Activated CD4-positive, alpha-beta T cell treated with anti-CD3 and anti-CD28 coated beads, Interleukin-2, amount 10 ng/mL, durations not matched to agents 24 days and 14 days (primary cell): ENCODE measurements at places on chromosomes 3 and 15.

- H3K36me3 ChIP-seq, result peaks cover 55% of the 10 kb centered on the region
- H3K27me3 ChIP-seq, result no peaks in the 10 kb centered on the region
- H3K4me1 ChIP-seq, result peaks cover 81% of the 10 kb centered on the region
- peak overlapping the region; percentile 81 for H3K4me3 ChIP-seq
Measured at GRCh38 chr3:4837374-4837930, 141.8 kb upstream of the BHLHE40 start.

- no peak overlapping the region for H3K4me3 ChIP-seq
- DNase-seq, result no peak
- no peak overlapping the region for H3K27ac ChIP-seq
- no peaks in the 10 kb centered on the region for H3K27me3 ChIP-seq
- H3K4me1 ChIP-seq, result no peaks in the 10 kb centered on the region
Measured at GRCh38 chr3:116951610-116952009, 242.0 kb downstream of the TUSC7 start.

GRCh38 chr3:72576563-72576962 is 271.7 kb downstream of the SHQ1 start:
- H3K36me3 ChIP-seq, result no peaks in the 10 kb centered on the region
- no peak overlapping the region for H3K27ac ChIP-seq
- H3K4me1 ChIP-seq, result no peaks in the 10 kb centered on the region
- H3K4me3 ChIP-seq, result no peak overlapping the region
- H3K27me3 ChIP-seq, result peaks cover 3% of the 10 kb centered on the region

DNA sequence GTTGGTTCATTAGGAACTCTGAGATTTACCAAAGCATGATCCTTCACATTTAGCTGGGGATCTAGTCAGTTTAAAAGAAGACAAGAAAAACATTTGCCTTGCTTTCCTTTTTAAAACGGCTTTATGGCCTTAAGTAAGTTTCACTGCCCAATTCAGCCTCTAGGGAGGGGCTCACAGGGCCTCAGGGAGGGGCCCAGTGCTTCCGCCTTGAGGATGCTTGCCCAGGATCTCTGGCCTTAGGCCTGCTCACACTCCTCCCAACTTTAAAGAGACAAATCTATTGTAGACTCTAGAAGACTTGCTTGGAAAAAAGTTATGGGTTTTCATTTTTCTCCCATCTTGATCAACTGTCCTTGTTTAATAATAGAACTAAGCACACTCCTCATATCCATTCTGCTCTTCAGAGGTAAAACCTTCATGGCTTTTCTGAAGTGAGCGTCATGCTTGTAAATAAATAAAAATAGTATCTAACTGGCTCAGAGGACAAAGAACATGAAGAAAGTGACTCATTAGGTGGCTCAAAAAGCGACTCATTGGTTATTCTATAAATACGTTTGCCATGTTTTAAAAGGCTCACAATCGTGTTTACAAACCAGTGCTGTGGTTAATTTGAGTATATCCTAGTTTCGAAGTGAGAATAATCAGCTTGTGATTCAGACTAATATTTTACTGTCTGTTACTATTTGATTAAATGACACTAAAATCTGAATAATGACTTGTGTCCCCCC is 13.7 kb downstream of the PDHB start:
- peaks cover 32% of the 10 kb centered on the region for H3K36me3 ChIP-seq
- H3K27me3 ChIP-seq, result no peaks in the 10 kb centered on the region
- H3K4me1 ChIP-seq, result peaks cover 3% of the 10 kb centered on the region
- H3K27ac ChIP-seq, result peak overlapping the region; percentile 11
- H3K4me3 ChIP-seq, result no peak overlapping the region

- peaks cover 10% of the 10 kb centered on the region for H3K36me3 ChIP-seq
- H3K27ac ChIP-seq, result no peak overlapping the region
- H3K4me1 ChIP-seq, result peaks cover 10% of the 10 kb centered on the region
- H3K27me3 ChIP-seq, result peaks cover 16% of the 10 kb centered on the region
Measured at GRCh38 chr3:51999846-52000245, 4.2 kb upstream of the RPL29 start.

GRCh38 chr3:125309476-125309875 is 65.6 kb downstream of the ZNF148 start:
- peaks cover 52% of the 10 kb centered on the region for H3K36me3 ChIP-seq
- H3K4me1 ChIP-seq, result peaks cover 27% of the 10 kb centered on the region
- H3K4me3 ChIP-seq, result peak overlapping the region; percentile 31
- no peak for DNase-seq
- no peaks in the 10 kb centered on the region for H3K27me3 ChIP-seq

- H3K36me3 ChIP-seq, result no peaks in the 10 kb centered on the region
- no peaks in the 10 kb centered on the region for H3K27me3 ChIP-seq
- no peak overlapping the region for H3K27ac ChIP-seq
- H3K4me3 ChIP-seq, result no peak overlapping the region
- H3K4me1 ChIP-seq, result no peaks in the 10 kb centered on the region
Measured at GRCh38 chr3:55434789-55435188, 52.3 kb downstream of the WNT5A start.

DNA sequence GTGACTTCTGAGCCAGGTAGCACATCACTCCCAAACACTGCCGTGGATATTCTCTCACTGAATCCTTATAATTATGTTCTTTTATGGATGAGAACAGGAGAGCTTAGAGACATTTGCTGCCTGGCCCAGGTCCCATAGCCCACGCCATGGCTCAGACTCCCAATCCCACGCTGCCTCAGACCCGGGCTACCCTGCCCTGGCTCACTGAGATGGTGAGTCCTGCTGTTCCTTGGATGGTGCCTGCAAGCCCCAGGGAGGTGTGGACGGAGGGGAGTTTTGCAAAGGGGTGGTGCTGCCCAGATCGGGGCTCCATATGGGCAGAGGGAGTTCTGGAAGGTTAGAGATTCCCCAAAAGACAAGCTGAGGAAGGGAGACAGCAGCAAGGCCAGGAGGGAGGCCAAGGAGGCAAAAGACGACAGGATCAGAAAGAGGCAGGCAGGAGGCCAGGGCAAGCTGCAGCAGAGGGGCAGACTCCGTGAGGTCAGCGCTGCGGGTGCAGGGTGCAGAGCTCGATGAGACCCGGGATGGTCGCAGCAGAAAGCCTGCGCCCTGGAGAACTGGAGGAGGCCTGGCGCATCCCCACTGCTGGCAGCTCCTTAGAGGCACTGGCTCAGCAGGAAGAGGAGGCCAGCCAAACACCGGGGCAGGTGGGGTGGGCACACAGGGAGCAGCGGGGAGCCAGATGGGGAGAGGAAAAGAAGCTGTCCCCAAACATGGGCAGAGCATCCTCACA is 95.7 kb upstream of the ALDH1A3 start:
- DNase-seq, result peak; percentile 26
- no peaks in the 10 kb centered on the region for H3K36me3 ChIP-seq
- no peaks in the 10 kb centered on the region for H3K4me1 ChIP-seq

- no peaks in the 10 kb centered on the region for H3K27me3 ChIP-seq
- DNase-seq, result no peak
- peaks cover 47% of the 10 kb centered on the region for H3K36me3 ChIP-seq
Measured at GRCh38 chr3:119862616-119863015, 80.7 kb downstream of the NR1I2 start.

- H3K27ac ChIP-seq, result no peak overlapping the region
- H3K27me3 ChIP-seq, result no peaks in the 10 kb centered on the region
- no peak for DNase-seq
- H3K36me3 ChIP-seq, result peaks cover 32% of the 10 kb centered on the region
- H3K4me1 ChIP-seq, result peaks cover 9% of the 10 kb centered on the region
Measured at GRCh38 chr15:89155122-89155521, 66.3 kb downstream of the RLBP1 start.

GRCh38 chr3:147200545-147200944 is 205.8 kb downstream of the ZIC4 start:
- no peak for DNase-seq
- no peak overlapping the region for H3K4me3 ChIP-seq
- H3K4me1 ChIP-seq, result no peaks in the 10 kb centered on the region
- no peaks in the 10 kb centered on the region for H3K36me3 ChIP-seq

DNA sequence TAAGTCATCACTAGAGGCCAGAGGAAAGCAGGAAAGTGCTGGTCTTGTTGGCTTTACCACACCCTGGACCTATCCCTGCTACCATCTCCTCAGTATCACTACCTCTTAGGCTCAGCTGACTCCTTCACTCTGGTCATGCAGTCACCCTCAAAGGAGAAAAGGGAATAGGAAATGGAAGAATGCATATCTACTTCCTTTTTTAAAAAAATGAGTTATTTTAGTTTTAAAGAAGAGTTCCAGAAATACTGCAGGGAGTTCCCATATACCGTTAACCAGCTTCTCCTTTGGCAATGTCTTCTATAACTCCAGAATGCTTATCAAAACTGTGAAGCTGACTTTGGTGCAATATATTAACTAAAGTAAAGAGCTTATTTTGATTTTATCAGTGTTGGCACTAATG is 688.6 kb downstream of the DIPK2A start:
- no peaks in the 10 kb centered on the region for H3K4me1 ChIP-seq
- H3K27me3 ChIP-seq, result no peaks in the 10 kb centered on the region
- DNase-seq, result no peak
- H3K4me3 ChIP-seq, result no peak overlapping the region

DNA sequence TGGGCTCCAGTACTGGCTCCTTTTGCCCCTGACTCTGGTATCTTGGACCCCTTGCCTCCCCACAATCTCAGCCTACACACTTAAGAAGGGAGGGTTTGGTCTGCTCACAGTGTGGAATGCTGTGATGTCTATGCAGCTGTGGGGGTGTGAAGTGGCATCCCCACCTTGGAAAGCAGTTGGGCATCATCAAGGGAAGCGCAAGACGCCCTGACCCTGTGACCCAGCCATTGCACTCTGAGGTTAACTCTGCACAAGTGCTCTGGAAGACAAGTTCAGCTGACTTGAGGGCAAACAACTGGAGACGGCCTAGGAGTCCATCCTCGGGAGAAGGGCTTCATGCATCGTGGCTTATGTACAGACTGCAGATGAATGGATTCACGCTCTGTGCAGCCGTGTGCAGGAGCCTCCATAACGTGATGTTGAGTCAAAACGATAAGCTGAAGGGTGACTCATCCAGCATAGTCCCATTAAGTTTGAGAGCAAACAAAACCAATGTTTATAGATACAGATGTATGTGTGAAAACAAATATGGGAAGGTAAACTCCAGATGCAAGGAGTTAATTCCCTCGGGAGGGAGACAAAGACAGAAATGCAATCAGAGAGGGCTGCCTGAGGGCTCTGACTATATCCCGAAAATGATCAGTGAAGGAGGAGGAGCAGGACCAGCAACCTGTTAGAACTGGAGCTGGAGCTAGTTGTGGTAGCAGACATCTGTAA is 86.8 kb downstream of the LSM3 start:
- no peak overlapping the region for H3K4me3 ChIP-seq
- H3K27ac ChIP-seq, result no peak overlapping the region
- no peak for DNase-seq
